ENCODE measurements at places on chromosomes 5 and 9.

DNA sequence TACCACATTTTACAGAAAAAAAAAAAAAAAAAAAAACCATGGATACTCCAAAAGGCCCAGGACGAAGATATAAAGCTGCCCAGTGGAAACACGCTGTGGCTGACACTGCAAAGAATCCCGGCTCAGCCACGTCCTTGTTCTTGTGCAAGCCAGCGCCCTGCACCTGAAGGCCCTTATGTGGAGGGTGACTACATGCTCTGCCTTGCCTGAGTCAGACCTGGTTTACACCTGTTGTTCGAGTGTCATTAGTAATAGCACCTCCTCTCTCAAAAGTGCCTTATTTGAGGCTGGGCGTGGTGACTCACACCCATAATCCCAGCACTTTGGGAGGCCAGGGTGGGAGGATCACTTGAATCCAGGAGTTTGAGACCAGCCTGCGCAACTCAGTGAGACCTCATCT lies 54.3 kb upstream of the ZSWIM6 start:
- no peak for DNase-seq

- no peak for DNase-seq
Observed at GRCh38 chr5:61018062-61018461, 73.1 kb downstream of the NDUFAF2 start.

DNA sequence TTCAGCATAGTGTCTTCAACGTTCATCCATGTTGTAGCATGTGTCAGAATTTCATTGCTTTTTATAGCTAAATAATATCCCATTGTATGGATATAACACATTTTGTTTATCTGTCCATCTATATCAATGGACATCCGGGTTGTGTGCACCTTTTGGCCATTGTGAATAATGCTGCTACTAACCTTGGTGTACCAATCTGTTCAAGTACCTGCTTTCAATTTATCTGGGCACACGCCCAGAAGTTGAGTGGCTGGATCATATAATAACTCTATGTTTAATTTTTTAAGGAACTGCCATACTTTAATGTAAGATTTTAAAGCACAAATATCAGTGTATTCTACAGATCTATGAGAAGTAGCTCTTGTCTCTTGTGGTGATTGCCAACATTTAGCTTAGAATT lies 43.5 kb downstream of the SCAI start:
- no peak for DNase-seq

GRCh38 chr5:132093271-132093670 lies 19.7 kb downstream of the CSF2 start:
- no peak for DNase-seq

GRCh38 chr9:125985998-125986655 lies 239.0 kb downstream of the PBX3 start:
- no peak for DNase-seq

DNA sequence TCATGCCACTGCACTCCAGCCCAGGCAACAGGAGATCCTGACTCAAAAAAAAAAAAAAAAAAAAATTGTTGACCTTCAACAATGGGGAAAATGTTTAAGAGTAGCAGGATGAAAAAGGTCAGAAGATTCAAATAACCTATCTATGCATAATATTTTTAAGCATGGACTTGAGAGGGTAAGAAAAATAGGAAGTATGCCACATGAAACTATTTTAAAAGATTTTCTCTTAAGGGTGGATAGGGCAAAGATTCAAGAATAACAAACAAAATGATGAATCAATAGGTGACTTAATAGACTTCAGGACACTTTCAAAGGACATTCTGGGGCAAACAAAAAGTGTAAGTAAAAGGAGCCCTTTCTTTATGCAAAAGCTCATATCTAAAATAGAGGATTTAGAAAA lies 3.2 kb downstream of the TEX48 start:
- no peak for DNase-seq

- no peak for DNase-seq
Observed at GRCh38 chr5:122774519-122774860, 390 bp upstream of the SNX2 start.

- no peak for DNase-seq
Observed at GRCh38 chr5:116763987-116764866, 189.6 kb upstream of the SEMA6A start.

GRCh38 chr5:79842991-79843390 lies 148.1 kb downstream of the MTX3 start:
- no peak for DNase-seq

GRCh38 chr9:136484153-136485048 lies 1.6 kb upstream of the SEC16A start:
- DNase-seq = no peak

GRCh38 chr5:5293029-5293428 lies 129.4 kb upstream of the ICE1 start:
- DNase-seq = no peak

GRCh38 chr5:59161221-59162105 lies 578.6 kb downstream of the RAB3C start:
- DNase-seq = no peak

DNA sequence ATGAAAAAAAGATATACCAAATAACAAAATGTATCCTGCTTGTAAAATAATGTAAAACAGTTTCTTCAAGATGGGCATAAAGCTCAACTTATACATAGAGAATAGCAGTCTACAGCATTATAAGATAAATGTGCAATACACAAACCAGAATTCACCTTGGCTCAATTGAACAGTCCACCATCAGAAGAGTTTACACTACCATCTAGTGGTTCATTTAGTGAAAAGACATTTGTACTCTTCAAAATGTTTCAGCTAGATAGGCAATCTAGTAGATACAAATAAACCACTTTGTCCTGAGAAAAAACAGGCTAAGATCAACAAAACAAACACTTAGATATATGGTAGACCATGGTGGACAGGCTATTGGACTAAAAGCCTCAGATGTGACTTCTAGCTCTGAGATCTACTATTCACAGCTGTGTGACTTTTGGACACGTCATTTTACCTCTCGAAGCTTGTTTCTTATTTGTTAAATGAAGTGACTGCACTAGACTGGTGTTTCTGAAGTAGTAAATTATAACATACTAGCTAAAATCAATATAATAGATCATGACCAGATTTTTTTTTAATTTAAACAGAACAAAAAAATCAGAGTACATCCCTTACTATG lies 22.1 kb upstream of the TPD52L3 start:
- peak; percentile 52 for DNase-seq

DNA sequence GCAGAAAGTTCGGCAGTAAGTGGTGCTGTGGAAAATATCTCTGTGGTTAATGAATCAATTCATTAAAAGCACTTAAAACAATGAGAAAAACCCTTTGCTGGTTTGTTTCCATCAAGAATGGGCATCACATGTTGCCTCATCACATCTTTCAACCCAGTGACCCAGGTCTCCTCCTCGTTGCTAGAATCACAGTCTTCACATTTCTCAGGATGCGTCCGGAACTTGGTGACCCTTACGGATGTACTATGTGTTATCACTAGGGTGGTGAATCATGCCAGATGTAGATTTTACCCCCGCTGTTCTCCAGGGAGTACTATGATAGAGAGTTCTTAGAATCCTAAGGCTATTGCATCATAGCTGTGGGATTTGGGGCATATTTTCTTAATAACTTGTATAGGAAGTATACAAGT lies 217.9 kb upstream of the KLF4 start:
- DNase-seq = peak; percentile 91

- DNase-seq = no peak
Observed at GRCh38 chr5:178537467-178538371, 52.5 kb downstream of the COL23A1 start.

- DNase-seq = peak; percentile 29
Observed at GRCh38 chr9:101485924-101486692, 47.5 kb upstream of the RNF20 start.

DNA sequence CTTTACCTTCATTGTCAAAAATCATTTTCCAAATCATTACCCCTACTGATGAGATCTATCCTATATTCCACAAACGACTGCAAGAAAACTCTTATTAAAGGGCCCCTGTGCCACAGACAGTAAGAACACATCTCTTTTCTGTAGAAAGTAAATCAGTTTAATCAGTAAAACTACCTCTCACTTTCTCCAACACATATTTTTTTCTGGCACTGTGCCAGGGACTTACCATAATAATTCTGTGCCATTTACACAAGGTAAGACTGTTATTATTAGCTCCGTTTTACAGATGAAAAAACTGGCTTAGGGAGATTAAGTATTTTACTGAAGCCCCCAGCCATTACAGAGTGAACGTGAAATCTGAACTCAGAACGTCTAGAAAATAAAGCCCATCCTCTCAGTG lies 587.0 kb upstream of the COX7C start:
- DNase-seq = no peak

GRCh38 chr9:124482431-124483031 lies 24.7 kb downstream of the NR5A1 start:
- DNase-seq = no peak

GRCh38 chr9:107214915-107215314 lies 68.2 kb upstream of the RAD23B start:
- peak; percentile 36 for DNase-seq

- DNase-seq = peak; percentile 87
Observed at GRCh38 chr5:54616031-54616430, 98.5 kb downstream of the SNX18 start.

DNA sequence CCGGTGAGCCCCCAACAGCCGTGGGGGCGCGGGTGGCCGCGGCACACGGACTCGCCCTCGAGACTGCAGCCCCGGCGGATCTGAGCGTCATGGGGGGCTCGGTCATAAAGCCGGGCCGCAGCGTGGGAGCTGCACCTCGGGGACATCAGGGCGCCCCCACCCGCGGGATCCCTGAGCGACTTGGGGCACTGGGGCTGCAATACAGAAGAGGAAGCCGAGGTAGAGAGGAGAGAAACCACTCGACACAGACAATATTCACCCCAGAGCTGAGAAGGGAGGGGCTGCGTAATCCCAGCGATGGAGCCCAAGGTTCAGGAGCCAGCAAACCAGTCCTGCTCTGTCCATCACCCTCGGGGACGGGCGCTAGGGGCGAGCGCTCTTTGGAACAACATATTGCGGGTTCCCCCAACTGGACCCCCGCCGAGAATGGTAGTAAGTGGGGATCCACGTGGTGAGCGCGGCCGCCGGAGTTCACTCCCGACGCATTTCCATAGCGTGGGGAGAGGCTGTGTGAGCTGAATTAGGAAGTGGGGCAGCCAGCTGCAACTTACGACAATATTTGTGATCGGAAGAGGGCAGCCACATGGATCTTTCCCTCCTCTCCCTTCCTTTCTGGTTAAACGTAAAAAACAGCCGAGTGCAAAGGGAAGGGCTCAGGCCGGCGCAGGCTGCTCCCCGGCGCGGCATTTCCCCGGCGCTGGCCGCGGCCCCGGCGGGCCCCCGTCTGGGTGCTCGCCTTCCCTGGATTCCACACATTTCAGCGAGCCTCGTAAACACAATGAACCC lies 9.9 kb downstream of the PTCH1 start:
- peak; percentile 86 for DNase-seq

GRCh38 chr5:97644896-97645295 lies 461.8 kb upstream of the RIOK2 start:
- DNase-seq = no peak

GRCh38 chr5:165617491-165617890 lies 2112.1 kb downstream of the MAT2B start:
- DNase-seq = peak; percentile 32

DNA sequence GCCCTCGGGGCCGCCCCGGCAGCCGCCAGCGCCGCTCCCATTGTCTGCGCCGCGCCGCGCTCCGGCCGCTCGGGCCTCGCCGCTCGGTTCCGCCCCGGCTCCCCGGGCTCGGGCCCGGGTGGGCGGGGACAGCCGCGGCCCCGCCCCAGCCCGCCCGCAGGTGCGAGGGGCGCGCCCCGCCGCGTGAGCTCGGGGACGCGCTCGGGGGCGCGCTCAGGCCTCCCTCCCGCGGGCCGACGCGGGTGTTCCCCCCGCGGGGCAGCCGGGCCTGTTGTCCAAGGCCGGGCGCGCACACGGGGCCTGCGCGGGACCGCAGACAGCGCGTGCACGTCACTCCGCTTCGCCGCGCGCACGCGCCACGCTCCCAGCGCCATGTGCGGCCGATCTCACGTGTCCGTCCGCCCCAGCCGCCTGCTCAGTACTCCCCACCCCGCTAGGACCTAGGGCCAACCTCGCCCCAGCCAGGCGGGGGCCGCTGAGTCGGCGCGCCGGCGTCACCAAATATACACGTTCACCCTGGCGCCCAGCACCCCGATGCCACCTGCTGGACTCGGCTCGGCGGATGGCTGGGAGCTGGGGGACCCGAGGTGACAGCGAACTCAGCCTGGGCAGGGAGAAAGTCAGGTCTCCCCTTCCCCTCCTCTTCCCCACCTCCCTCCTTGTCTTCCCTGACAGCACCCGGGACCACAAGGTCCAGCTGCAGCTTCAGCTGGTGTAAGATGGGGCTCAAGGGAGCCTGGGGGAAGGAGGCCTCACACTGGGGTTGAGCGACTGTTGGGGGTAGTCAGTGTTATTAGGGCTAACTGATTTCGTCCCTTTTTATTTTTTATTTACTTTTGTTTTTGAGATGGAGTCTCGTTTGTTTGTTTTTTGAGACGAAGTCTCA lies 14.3 kb downstream of the GBGT1 start:
- peak; percentile 90 for DNase-seq

- peak; percentile 60 for DNase-seq
Observed at GRCh38 chr5:92364986-92365550, 982.0 kb upstream of the ARRDC3 start.

DNA sequence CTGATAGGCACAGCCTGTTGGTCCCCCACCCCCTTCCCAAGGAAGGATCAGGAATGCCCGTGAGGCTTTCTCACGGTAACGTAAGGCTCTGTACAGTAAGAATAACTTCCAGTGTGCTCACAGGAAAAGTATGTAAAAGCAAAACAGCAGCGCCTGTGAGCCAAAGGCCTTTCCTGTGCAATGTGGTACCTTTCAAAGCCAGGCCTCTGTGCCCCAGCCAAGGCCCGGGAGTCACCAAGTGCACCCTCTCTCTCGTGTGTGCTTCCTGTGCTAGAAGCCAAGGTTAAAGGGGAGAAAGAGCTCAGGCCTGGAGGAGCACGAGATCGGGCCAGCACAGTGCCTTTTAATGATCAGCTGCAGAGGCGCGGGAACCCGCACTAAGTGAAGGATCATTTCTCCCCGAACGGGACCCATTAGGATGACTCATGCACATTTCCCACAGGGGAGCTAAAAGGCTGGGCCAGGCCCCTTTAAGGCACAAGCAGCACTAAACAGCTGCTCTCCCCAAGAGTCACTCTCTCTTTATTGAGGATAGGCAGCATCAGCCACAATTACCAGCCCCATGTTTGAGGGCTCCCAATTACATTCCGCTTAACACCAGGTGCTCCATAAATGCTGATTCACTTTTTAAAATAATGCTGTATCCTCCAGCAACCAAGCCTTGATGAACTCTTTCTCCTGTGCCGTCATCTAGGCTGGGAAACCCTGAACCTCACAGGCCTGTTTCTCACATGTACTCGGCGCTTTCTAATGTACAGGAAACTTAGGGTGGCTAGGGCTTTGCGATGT lies 42.8 kb downstream of the SHB start:
- peak; percentile 97 for DNase-seq

Data from iris pigment epithelial cell (primary cell).